H7 (cell line): ENCODE measurements at places on chromosomes 5 and 9. TPM values are rescaled to one million over a fixed set of nuclear protein-coding genes. Genes with fewer than 3 reads are reported as not detected.

- DNase-seq: no peak
These were observed 36.8 kb upstream of the STARD4 start for GRCh38 chr5:111548992-111549649.

GRCh38 chr5:136427426-136427825 lies 62.1 kb upstream of the TRPC7 start:
- DNase-seq: no peak

CDH9 gene
- total RNA-seq: 0.18 and 0.90 TPM in 2 replicates

ADAMTS2 gene
- total RNA-seq: 1.7 and 2.2 TPM in 2 replicates

DNA sequence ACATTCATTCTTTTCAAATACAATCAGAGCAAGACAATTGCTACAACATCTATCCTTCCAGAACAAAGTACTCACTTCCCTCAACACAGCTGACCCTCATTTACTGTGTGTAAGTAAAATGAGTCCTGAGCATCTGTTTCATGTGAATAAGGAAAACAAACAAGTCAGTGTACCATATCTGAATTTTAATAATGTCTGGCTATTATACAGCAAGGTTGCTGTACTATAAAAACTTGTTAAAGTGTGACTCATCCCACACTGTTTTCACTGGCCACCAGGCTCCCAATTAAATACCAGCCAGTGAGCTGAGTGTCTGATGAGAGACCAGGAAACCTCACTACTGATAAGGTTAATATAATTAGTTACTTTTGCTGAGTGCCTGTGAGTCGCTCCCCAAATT lies 339.8 kb downstream of the AGTPBP1 start:
- no peak for DNase-seq

DNA sequence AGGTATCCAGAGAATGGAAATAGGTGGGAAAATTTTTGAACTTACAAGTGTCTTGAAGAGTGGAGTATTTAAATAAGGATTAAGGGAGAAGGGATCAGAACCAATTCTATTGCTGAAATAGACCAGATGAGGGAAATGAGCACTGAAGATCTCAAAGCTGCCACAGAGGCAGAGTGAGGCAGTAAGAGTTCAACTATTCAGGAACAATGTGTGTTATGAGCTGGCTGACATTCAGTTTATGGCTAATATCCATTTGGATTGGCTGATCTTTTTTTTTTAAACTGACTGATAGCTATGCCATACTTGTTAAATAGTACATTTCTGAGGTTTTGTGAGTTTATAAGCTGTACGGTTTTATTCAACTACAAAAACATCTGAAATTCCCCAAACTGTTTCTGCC lies 95.3 kb upstream of the GNA14 start:
- DNase-seq: no peak

FBXO10 gene
- 13.3 and 17.4 TPM in 2 replicates for total RNA-seq

PCDHA11 gene
- total RNA-seq: 10.0 and 10.2 TPM in 2 replicates

DNA sequence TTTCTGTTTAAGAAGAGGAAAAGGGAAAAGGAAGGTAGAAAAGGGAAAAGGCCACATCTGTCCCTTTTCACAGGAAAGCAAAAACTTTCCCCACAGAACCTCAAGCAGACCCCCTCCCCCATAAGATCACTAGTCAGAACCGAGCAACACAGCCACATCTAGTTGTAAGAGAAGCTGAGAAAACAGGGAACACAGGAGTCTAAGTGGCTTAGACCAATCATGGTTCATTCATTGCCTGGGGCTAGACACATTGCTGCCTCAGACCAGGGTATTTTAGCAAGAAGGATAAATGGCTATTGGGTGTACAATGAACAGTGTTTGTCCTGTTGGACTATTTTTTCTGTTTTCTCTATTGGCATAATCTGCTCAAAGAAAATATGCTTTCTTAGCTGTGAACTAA lies 98.0 kb downstream of the ARL15 start:
- DNase-seq: no peak

DNA sequence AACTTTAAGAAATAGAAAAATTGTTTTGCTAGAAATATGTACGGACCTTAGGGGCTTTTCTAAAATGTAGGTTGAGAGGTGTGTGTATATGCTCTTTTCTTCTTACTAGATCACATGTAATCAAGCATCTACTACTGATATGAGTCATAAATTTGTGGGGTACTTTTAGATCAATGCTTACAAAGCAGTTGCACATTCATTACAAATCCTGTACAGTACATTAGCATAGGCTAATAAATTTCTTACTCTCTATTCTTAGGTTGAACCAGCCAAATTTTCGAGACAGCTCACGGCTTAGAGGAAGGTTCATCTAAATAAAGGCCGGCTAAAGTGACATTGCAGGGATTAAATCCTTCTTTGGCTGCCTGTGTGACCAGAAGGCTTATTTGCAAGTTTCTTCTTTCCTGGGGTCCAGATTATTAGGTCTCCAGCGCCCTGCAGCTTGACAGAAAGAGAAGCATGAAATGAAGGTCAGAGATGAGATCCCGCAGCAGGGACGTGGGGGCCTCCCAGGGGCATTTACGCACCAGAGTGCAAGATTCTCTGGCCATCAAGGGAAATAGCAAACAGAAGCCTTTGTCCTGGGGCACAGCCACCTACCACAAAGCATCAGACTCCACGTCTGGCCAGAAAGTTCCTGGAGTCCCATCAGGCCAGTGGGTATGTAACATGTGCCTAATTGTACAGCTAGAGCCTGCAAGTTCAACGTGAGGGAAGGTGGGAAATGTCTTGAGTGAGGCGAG lies 53.0 kb downstream of the NIM1K start:
- DNase-seq: no peak

OR13D1 gene
- not detected in 2 replicates for total RNA-seq
